ENCODE measurements at places on chromosomes 3 and 15. TPM values are rescaled to one million over a fixed set of nuclear protein-coding genes. Genes with fewer than 3 reads are reported as not detected.

Gene SH2D7
- total RNA-seq = 0.29 TPM

Gene NR1I2
- 10.5 TPM for total RNA-seq

Gene MEGF11
- not detected for total RNA-seq

Gene GOLGA6L26
- total RNA-seq = not detected

Gene TM6SF1
- total RNA-seq = not detected

Gene CPEB1
- total RNA-seq = 6.4 TPM

Gene ZNF80
- not detected for total RNA-seq

Gene IGDCC3
- total RNA-seq = 1.7 TPM

Gene P2RY1
- total RNA-seq = 29.0 TPM

Gene SCAMP5
- total RNA-seq = 70.1 TPM

Gene SLC38A3
- total RNA-seq = 3.1 TPM

Gene FSIP1
- total RNA-seq = 1.1 TPM

Gene DBR1
- total RNA-seq = 4.7 TPM

Gene TP63
- total RNA-seq = not detected

Gene UPK1B
- total RNA-seq = 61.1 TPM

Gene FANCD2OS
- not detected for total RNA-seq

Gene GOLGA8B
- 39.7 TPM for total RNA-seq

Gene IRAK2
- 0.45 TPM for total RNA-seq

Gene RAD51
- not detected for total RNA-seq

Gene DNAJC19
- 51.3 TPM for total RNA-seq

Gene MELTF
- total RNA-seq = 3.8 TPM

Gene OR5K2
- total RNA-seq = not detected

Gene C3orf62
- 32.7 TPM for total RNA-seq

Gene LIPH
- 15.2 TPM for total RNA-seq

Gene MKRN3
- total RNA-seq = 14.2 TPM

Gene RPL35A
- total RNA-seq = 30.4 TPM

Gene PROS1
- total RNA-seq = 37.5 TPM

Gene COL8A1
- 12.5 TPM for total RNA-seq

Gene B3GNT5
- 39.7 TPM for total RNA-seq

Gene PGBD4
- total RNA-seq = 1.8 TPM

Gene TRAT1
- total RNA-seq = not detected

Gene MEIS2
- 77.7 TPM for total RNA-seq

Gene PARP15
- 1.8 TPM for total RNA-seq

Gene CLDN18
- total RNA-seq = 931 TPM

Gene WDR93
- total RNA-seq = not detected

Gene PTPN9
- total RNA-seq = 11.7 TPM

Gene XCR1
- total RNA-seq = not detected

Gene CHST13
- total RNA-seq = 1.4 TPM

Gene DGKG
- 1.2 TPM for total RNA-seq

Gene SMARCC1
- total RNA-seq = 64.3 TPM

Gene UBE2Q2
- 29.2 TPM for total RNA-seq

Gene POPDC2
- total RNA-seq = 8.5 TPM

Gene CD200R1
- total RNA-seq = not detected

Gene ZNF774
- 0.58 TPM for total RNA-seq

Gene IMPG2
- total RNA-seq = 0.43 TPM

Gene RPSA
- total RNA-seq = 929 TPM

Gene AP3B2
- 2.0 TPM for total RNA-seq

Gene SLC7A14
- 2.4 TPM for total RNA-seq

Gene IL5RA
- total RNA-seq = 0.29 TPM

Gene PLOD2
- total RNA-seq = 57.8 TPM

Gene SRP14
- 168 TPM for total RNA-seq

Gene MEF2A
- 85.2 TPM for total RNA-seq

Gene HTR3E
- total RNA-seq = not detected

Gene CAMK1
- 46.9 TPM for total RNA-seq

Gene SLC27A2
- total RNA-seq = not detected

Gene GATA2
- total RNA-seq = 2.7 TPM

Gene ISY1
- total RNA-seq = 24.4 TPM
